T-cell (primary cell): ENCODE measurements at places on chromosomes 7 and 10.
A peak's percentile ranks its signal among the peaks of the same experiment; 100 is the strongest.

DNA sequence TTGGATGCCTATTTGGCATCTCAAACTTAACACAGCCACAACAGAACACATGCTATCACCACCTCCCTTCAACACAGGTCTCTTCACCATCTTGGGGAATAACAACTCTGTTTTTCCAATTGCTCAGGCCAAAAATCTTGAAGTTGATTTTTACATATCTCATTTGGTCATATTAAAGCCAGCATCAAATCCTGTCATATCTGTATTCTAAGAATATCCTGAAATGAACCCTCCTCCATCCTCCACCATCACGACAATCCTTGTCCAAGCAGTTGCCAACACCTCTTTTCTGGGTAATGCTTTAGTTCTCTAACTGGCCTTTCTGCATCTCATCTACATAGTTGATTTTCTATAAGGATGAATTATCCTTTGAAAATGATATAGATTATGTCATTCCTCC lies 168.7 kb downstream of the GPR37 start:
- no peak for DNase-seq

DNA sequence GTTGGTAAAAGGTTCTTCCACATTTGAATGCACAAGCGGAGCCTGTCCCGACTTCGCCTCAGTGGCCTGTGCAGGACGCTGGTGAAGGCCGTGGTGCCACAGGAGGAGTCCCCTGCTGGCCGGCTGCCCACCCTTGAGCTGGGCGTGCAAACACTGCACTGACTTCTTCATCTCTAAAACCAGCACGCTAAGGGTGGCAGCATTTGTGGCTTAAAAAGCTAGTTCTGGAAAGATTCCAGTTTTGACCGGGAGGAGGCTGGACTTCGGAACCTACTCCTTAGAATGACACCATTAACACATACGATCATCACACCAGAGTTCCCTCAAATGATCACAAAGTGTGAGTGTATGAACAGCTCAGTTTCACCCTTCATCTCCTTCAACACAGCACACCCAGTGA lies 102.4 kb downstream of the SMURF1 start:
- DNase-seq: no peak

- no peak for DNase-seq
Observed at GRCh38 chr10:1499359-1499957, 237.9 kb downstream of the ADARB2 start.

DNA sequence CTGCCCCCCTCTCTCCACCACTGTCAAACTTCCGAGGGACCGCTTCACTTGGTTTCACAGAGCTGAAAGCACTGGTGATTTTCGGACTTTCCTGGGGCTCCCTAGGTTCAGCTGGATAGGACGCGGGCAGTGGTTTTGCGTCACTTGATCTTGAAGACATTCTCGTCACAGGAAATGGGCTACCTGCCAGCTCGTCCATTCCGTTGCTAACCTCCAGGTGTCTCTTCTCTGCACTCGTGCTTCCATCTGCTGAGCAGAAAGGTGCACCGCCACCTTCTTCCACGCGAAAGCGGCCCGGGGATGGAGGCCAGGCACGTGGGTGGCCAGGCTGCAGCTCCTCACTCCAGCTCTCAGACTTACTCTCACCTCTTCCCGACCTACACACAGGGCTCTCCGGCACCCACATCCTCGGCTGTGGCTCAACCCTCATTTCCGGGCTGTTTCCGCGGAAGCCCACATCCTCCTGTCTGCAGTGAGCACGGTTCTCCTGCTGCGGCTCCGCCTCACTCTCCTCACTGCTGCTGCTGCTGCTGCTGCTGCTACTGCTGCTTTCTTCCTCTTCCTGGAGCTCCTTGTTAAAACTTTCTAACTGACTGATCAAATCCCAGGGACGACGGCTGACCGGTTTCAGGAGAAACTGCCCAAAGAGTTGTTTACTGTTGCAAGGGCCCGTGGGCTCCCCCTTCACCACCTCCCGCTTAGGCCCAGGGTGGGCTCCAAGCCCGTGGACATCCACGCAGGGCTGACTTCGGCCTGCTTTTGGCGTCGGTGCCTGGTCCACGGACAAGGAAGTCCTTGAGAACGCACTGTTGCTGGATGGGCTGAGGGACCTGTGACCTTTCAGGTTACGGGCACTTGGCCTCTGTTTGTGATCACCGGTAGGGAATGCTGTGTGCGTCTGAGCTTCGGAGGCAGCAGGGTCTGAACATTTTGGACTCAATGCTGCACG lies 32.1 kb downstream of the JCAD start:
- DNase-seq: peak; percentile 84

DNA sequence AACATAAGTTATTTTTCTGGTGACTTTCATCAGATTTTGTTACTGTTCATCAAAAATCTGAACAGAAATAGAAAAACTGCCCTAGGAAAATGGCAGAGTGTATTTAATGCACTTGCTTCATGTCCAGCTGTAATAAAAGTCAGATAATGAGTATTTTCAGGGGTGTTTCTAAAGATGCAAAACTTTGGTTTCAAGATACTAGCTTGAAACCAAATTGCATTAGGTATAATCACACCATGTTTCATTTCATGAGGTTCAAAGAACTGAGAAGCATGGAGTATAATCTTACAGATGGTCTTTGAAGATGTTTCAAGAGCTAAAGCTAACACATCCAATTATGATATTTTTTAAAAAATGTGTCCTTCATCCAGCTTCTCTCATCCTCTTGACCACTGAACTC lies 128.9 kb downstream of the NRCAM start:
- no peak for DNase-seq

- no peak for DNase-seq
Observed at GRCh38 chr7:32518534-32519140, 23.3 kb downstream of the AVL9 start.

DNA sequence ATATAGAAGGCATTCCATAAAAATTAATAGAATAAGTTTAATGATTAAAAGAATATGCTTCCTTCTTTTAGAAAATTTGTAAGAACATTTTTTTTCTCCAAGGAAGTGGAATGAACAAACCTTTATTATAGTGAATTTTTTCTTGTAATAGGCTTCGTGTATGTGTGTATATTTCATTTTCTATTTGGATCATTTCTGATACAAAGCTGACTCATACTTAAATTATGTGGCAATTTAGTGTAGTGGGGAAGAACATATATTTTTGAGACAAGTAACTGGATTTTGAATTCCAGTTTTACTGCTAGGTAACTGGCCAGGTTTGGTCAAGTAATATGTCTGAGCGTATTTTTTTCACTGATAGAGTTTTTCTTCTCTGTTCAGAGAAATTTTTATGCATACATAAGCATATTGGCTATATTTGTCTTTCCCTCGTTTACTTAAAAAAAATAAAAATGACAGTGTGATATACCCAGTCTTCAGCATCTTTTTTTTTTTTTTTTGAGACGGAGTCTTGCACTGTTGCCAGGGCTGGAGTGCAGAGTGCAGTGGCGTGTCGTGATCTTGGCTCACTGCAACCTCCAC lies 50.8 kb downstream of the CDK13 start:
- DNase-seq: no peak

- DNase-seq: no peak
Observed at GRCh38 chr7:113370910-113371309, 252.6 kb upstream of the SMIM30 start.

DNA sequence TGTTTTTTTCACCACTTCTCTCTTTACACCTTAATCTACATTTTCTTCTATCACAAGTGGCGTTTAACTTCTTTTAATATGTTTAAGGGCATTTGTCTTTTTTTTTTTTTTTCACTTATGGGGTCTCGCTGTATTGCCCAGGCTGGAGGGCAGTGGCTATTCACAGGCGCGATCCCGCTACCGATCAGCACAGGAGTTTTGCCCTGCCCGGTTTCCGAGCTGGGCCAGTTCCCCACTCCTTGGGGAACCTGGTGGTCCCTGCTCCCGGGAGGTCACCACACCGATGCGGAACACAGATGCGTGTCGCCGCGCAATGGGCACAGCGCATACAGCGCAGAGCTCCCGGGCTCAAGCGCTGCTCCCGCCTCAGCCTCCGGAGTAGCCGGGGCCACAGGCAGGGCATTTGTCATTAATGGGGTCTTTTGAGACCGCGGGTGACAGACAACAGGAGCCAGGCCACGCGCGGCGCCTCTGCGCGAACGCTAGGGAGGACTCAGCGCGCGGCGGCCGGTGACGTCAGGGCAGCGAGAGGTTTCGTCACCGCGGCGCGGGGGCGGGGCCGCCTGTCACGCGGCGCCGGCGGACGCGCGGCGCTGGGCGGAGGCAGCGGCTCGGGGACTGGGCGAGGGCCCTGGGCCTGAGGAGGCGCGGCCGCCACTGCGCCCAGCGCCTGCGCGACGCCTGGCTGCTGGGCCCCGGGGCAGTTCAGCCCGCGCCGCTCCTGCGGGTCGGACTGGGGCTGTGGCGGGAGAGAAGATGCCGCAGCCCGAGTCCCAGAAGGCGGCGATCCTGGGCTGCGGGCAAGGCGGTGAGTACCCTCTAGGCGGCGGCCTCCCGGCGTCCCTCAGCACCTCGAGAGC lies at the start of gene GALNT11:
Gene GALNT11, plus strand, starts transcription at position 598 of the 860 bp plus-strand sequence. CDS start 68,554 bp downstream, outside the sequence.
- peak; percentile 79 for DNase-seq

DNA sequence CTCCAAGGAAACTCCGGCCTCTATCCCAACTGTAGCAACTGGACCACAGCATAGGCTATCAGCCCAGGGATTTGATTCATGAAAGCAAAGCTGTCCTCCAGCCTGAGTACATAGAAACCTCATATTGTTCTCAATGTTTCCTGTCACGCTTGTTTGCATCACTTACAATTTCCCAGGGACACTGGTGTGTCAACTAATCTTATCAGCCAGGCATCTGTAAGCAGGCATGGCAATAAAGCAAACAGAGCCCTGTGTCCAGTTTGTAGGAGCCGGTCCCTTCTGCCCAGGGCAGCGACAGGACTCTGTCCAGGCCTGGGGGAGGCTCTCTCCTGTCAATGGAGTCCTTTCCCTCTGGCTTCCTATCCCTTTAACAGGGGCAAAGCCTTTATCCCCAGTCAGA lies 23.0 kb upstream of the CDHR3 start:
- DNase-seq: no peak

GRCh38 chr10:75883081-75884072 lies 452.0 kb downstream of the LRMDA start:
- DNase-seq: no peak

DNA sequence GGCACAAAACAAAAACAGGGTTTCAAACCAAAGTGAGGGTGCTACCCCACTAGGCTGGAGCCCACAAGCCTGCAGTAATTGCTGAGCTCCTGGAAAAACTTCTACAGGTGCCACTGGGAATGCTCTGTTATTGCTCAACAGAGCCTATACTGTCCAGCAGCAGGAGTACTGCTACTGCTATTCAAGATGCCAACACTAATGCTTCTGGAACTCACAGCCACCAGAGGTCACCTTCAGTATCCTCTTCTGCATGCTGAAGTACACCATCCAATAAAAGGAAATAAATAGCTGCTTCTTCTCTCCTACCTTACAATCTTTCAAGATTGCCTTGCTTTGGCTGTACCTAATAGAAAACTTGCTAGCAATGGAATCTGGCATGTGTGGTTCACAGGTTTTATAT lies 222.0 kb downstream of the LRRN3 start:
- DNase-seq: no peak

GRCh38 chr7:25807086-25807611 lies 344.8 kb upstream of the NFE2L3 start:
- no peak for DNase-seq

GRCh38 chr7:136912339-136912738 lies 43.9 kb downstream of the CHRM2 start:
- DNase-seq: no peak

DNA sequence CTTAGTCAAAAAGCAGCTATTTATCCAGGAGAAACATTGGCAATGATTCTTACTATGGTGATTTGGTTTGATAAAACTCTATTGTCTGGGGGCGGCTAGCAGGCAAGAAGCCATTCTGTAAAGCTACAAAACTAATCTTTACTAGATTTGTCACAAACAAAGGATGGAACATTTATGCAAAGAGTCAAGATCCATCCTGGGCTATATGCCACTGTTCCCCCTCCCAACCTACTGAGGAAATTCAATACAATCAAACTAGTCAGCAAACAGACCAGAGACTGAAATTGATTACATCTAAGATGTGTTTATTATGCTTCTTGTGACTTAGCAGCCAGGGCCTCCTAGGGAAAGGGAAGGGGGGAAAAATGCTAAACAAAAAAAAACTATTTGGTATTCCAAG lies 397.6 kb downstream of the GPAM start:
- DNase-seq: no peak

- DNase-seq: no peak
Observed at GRCh38 chr7:137846827-137847567, at the start of gene DGKI. DGKI (minus strand) TSS chr7:137846974.

DNA sequence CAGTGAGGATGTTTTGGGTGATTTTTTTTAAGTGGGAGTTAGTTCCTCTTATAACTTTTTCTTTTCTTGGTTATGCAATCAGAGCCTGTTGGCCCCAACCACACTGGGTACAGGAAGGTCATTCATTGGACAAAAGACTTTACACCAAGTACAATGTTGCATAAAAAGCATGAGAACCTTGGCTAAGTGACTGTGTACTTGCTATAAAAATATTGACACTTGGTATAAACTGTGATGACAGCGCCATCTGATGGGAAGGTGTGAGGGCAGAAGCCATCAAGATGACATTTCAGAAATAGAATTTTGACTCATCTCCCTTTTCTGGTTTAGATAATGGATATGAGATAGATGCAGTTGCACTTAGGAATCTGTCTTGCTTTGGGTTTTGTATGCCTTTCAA lies 126.4 kb upstream of the CCDC6 start:
- peak; percentile 10 for DNase-seq

- no peak for DNase-seq
Observed at GRCh38 chr7:141754939-141755338, 9.0 kb upstream of the TAS2R3 start.

DNA sequence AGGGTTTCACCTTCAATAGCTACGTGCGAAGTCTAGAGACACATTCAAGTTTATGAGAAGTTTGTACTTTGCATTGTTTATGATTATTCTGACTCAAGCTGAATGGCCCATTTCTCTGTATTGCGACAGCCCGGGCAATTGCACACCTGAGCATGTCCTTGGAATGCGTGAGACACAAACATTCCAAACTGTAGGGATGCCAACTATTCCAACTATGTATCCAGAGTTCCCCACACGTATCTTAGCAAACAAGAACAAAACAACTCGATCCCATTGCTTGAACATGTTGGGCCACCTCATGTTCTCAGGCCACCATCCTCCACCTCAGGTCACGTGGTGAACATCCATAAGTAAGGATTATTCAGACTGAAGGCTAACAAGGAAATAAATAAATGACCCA lies 51.4 kb upstream of the EGFR start:
- DNase-seq: no peak

- DNase-seq: no peak
Observed at GRCh38 chr7:55156919-55157763, 138.3 kb downstream of the EGFR start.
